ENCODE measurements at places on chromosomes 1 and 21.

GRCh38 chr21:45581322-45581712 is 39.1 kb upstream of the SLC19A1 start:
- DNase-seq = no peak

DNA sequence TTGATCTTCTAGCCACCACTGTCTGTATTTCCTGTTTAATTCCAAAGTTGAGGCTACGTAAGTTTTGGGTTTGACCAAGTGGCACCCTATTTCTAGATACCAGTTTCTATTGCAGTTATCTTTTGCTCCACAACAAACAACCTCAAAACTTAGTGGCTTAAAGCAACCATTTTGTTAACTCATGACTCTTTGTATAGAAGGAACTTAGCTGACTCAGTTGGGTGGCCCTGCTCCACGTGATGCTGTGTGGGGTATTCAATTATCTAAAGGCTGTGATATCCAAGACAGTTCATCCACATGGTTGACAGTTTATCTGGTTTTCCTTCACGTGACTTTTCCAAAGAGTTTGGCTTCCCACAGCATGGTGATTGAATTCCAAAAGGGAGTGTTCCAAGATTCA is 34.8 kb downstream of the PDC start:
- no peak for DNase-seq

DNA sequence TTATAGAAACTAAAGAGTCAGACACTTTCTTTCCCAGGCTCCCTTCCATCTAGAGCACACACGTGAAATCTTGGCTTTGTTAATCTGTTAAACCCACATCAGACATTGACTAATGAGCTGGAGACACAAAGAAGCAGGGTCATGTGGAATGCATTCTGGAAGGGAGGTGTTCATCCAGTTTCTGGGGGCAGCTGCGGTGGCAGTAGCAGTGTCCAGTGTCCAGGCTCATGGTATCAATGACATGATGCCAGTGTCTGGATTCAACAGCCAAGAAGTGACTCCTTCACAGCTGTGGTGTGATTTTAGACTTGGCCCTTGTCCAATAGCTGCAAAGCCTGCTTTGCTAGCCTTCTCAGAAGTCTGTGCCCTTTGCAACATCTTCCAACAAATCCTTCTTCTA is 95.2 kb downstream of the NTPCR start:
- DNase-seq = no peak

DNA sequence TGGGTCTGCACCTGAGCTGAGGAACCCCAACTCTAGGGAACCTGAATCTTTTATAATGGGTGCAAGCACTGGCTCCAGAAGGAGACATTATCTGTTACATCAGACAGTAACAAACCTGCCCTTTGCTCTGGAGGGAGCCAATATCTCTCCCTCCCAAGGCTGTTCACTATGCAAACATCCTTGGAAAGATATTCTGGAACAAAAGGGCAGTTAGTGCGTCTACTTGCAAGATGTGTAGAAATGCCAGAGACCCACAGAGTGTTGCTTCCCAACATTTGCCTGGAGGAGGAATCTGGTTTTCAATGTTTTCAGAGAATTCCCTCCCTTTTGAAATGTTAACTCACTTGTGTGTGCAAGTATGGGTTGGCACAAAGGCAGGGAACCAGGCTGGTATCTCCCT is 31.9 kb downstream of the UMODL1 start:
- DNase-seq = no peak

DNA sequence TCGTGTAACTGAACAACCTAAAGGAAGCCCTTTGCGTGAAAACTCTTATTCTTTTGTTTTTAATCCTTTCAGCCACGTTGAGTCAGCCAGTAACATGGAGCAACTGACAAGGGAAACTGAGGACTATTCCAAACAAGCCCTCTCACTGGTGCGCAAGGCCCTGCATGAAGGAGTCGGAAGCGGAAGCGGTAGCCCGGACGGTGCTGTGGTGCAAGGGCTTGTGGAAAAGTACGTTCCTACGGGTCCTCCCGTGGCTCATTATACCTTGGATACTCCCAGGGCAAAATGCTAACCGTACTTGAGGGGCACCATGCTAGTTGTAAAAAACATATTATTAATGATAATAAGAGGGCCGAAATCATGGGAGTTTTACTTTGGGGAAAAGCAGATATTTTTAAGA is 49.4 kb downstream of the LAMC2 start:
- no peak for DNase-seq

DNA sequence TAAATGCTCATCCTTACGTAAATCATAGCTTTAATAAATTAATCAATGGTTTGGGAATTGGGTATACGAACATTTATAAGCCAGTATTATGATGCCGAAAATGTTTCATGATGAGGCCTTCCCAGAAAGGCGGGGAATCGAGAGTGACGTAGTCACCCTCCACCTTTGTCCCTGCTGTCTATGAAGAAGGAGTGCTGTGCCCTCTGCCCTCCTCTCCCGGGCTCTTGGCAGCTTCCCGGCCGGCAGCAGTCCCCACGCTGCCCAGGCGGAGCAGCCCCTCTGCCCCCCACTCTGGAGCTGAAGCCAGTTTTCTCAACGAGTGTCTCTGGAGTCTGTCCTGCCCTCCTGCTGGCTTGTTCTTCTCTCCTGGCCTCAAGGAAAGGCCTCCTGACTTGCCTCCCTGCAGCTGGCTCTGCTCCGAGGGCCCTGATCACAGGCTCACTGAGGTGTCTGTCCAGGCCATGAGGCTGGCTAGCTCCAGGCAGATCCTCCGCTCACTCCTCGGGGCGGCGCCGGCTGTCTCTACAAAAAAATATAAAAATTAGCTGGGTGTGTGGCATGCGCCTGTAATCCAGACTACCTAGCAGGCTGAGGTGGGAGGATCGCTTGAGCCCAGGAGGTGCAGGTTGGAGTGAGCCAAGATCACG is 150.7 kb upstream of the COL6A1 start:
- DNase-seq = no peak

- no peak for DNase-seq
Measured at GRCh38 chr1:87149241-87150041, 179.2 kb upstream of the LMO4 start.

DNA sequence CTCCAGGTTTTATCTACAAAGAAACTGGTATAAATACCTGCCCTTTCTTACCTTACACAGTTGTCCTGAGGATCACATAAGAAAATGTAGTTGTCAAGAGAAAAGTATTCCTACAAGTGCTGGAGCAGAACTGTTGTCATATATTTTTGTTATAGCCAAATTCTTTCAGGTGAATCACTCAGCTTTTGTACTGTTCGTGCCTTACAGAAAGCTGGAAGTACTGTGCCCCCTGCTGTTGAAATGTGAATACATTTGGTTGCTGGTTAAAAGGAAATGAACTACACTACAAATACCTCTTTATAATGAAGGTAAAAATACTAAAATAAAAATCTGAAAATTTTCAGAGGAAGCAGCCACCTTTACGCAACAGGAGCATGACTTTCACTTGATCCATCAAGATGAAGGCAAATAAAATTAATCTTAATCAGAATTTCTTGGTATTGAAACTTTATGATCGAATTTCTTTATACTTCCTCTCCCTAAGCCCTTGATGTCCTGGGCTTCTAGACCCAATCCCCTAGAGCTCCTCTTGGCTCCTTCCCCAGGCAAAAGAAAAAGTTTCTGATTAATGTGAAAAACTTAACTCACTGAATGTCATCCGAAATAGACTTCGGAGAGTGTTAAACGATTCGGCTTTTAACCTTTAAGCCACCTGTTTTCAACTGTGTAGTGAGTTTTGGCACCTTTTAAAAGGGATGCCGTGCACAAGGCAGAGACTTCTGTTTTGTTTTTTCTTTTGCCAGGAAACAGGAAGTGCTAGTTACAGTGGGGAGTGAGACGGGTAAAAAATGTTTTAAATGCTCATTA is 12.5 kb downstream of the CHML start:
- DNase-seq = peak; percentile 32

GRCh38 chr1:217134857-217135568 is 411.8 kb upstream of the ESRRG start:
- DNase-seq = no peak

- no peak for DNase-seq
Measured at GRCh38 chr1:86515597-86515996, 31.3 kb upstream of the CLCA4 start.

GRCh38 chr1:108097018-108097417 is 103.1 kb downstream of the SLC25A24 start:
- no peak for DNase-seq

GRCh38 chr21:45110873-45111624 is 36.7 kb downstream of the ADARB1 start:
- DNase-seq = no peak

- DNase-seq = peak; percentile 19
Measured at GRCh38 chr21:39715804-39716397, 29.1 kb upstream of the IGSF5 start.

DNA sequence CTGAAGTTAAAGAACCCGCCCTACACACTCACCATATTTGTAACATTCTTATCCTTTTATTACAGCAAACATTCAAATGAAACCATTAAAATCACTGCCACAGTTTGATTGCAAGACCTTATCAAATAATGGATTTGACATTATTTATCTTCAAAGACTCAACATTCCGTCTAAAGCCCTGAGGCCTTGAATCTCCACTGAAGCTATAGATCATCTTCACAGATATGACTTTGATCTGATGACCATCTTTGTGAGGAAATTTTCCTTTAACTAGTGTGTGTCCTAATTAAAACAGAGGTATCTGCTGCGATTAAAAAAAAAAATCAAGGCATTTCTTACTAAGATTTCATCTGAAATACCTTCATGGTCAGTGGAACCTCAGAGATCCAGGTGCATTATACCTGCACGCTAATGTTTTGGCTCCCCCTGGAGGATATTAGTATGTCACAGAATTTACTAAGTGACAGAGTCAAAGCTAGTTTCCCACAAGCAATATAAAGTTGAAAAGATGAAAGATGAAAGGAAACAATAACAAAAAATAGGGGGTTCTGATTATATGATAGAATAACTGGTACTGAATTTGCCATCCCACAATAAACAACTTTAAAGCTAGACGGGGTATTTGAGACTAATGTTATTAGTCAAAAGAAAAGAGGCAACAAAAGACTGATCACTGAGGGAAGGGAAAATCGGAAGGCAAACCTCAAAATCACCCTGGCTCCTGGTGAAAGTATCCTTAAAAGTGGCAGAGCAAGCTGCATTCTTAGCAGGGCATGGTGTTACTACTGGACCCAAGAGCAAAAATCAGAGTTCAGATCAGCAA is 923.4 kb downstream of the NCAM2 start:
- DNase-seq = no peak

- no peak for DNase-seq
Measured at GRCh38 chr1:63643517-63643916, 50.3 kb downstream of the PGM1 start.

DNA sequence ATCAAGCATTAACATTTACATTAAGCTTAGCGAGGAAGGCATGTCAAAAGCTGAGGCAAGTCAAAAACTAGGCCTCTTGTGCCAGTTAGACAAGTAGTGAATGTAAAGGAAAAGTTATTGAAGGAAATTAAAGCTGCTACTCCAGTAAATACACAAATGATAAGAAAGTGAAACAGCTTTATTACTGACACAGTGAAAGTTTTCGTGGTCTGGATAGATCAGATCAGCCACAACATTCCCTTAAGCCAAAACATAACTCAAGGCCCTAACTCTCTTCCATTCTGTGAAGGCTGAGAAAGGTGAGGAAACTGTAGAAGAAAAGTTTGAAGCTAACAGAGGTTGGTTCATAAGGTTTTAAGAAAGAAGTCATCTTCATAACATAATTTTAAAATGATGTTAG is 131.9 kb downstream of the VAV3 start:
- DNase-seq = no peak

DNA sequence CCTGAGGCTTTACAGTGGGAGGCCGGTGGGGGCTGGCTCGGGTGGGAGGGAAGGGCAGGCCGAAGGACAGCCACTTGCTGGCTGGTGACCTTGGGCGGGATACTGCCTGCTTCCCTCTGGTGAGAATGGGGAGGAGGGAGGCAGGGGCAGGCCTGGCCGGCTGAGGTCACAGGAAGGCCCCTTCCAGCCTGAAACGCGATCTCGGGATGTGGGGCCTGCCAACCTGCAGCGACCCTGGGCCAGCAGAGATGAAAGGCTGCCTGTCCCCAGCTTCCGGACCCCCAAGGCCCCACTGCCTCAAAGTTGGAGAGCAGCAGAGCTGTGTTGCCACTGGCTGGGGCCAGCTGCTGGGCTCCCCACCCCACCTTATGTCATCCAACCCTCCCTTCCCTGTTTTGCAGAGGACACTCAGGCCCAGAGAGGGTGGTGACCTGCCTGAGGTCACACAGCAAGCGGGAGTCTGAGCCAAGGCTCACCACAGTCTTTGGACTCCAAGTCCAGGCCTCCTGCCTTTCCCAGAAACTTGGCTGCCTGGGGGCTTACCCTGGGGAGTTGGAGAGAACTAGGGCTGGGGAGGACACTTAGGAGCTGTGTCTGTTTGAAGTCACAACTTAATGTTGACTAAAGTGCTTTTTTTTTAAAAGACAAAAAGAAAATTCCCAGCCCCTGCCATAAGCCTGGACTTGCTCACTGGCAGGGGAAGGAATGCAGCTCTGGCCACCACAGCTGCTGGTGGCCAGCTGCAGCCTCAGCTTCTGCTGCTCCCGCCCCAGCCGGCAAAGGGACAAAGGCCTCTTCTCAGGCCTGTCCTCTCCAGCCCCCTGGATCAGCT is 14.8 kb upstream of the WASF2 start:
- DNase-seq = no peak

Measured in activated CD8-positive, alpha-beta memory T cell treated with anti-CD3 and anti-CD28 coated beads, Interleukin-2, amount 50 U/mL, for 4 hours (primary cell).